ENCODE measurements at places on chromosomes 11 and 22.

DNA sequence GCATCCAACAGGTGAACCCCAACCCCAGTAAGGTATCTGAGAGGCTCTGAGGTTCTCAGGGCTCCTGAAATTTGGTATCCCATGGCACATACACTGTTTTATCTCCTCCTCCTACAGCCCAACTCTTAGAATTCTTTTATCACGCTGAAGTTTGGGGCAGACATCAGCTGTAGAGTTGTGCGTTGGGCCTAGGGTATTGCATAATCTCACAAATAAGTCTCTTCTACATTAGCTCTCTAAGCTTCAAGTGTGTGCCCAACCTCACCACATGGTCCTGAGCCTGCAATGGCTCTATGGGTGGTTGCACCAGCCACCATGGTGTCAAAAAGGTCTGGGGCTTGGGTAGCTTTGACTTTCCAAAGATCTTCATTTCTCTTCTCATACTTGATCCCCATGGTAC, 603.0 kb downstream of the BUD13 start:
- no peak for DNase-seq

- no peak for DNase-seq
Measured at GRCh38 chr11:19026862-19027261, 33.7 kb downstream of the MRGPRX2 start.

DNA sequence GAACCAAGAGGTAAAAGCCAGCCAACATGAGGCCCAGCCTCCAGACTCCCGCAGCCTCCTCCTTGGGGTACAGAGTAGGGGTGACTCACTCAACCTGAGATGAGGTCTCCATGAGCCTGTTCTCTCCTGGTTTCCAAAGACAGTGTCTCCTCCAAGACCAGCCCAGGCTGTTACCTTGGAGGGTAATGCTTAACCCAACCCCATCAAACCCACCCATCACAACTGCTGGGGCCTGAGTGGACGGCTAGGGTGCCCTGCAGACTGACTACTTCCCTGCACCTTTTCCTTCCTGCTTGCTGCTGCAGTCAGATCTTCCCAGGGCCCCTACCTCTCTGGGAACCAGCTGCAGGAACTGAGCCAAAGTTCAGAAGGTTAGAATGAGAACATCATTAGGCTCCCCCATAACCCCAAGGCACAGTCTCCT, 5.1 kb upstream of the NOL12 start:
- no peak for DNase-seq

- no peak for DNase-seq
Measured at GRCh38 chr11:111764621-111765020, 1.6 kb downstream of the PPP2R1B start.

DNA sequence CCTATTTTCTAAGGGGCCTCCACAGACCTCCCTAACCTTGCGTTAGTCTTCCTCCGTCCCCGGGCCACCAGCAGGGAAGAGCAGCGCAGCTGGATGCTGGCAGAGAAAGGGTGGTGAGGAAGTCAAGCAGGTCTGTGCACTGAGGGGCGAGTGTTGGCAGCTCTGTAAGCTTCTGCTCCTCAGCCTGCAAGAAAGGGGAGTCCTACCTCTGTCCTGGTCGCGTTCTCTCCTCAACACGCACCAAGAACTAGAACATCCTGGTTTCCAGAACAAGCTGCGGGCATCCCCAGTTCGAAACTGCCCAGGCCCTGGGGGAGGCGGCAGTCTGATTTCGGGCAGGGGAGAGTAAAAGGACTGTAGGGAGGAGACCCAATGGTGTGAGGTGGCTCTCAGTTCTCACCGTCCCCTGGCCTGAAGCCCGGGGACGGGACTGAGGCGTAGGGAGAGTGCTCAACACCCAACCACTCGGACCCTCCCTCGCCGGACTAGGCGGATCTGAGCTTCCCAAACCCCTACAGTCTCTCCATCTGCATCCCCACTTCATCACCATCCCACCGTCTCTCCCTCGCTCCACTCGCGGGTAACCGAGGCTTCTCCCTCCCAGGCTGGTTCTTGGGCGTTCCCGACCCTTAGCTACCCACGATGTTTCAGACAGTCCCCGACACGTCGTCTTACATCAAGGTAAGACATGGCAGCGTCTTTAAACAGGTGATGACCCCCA, 7.7 kb upstream of the FLI1 start:
- no peak for DNase-seq

- DNase-seq: no peak
Measured at GRCh38 chr11:133992121-133992520, 35.4 kb upstream of the IGSF9B start.

DNA sequence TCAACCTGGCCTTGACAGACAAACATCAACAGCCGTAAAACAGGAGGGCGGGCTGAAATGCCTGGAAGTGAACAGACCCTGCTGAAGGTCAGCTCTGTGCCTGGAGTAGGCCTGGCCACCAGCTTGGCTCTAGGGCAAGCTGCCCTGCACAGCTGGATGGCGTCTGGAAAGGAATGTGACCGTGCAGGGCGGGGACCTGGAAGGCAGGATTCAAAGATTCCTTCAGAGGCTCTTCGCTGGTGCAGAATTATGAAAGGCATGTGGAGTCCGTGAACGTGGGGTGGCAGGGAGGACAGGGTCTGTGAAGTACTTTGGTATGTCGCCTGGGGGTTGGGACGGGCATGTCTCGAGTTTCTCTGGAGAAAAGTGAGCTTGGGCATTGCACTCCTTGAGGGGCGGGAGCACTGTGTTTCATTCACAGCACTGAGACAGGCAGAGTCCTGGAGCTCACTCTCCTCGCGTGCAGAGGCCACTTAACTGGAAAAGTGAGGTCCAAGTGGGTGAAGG, 1.5 kb downstream of the EHD1 start:
- peak; percentile 71 for DNase-seq

- no peak for DNase-seq
Measured at GRCh38 chr11:104663190-104664140, 234.8 kb downstream of the CASP12 start.

DNA sequence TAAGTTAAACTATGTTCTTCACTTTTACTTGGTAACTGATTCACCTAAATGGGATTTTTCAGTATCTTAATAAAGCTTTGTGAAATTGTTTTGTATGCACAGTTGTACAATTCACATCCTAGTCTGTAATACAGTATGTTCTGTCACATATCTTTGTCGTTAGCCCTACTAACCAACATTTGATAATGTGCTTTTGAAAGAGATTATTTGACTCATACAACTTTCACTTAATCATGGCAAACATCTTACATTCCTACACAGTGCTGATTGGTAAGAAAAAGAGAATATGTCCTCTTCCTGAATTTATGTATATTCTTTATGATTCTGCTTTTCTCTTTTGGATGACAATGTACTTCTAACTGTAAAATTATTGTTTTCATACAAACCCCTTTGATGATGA, 234.5 kb downstream of the METTL15 start:
- no peak for DNase-seq

GRCh38 chr22:23833911-23834317, 4.9 kb downstream of the DERL3 start:
- DNase-seq: peak; percentile 38

DNA sequence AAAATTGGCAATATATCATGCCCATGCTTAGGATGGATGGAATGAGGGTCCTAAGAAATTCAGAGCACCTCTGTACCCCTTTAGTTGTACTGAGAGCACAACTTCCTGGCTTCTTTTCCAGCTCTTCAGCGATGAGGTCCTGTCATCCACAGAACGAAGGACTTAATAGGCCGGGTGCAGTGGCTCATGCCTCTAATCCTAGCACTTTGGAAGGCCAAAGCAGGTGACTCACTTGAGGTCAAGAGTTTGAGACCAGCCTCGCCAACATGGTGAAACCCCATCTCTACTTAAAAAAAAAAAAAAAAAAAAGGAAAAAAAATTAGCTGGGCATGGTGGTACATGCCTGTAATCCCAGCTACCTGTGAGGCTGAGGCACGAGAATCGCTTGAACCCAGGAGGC, 125.3 kb upstream of the BMAL1 start:
- no peak for DNase-seq

DNA sequence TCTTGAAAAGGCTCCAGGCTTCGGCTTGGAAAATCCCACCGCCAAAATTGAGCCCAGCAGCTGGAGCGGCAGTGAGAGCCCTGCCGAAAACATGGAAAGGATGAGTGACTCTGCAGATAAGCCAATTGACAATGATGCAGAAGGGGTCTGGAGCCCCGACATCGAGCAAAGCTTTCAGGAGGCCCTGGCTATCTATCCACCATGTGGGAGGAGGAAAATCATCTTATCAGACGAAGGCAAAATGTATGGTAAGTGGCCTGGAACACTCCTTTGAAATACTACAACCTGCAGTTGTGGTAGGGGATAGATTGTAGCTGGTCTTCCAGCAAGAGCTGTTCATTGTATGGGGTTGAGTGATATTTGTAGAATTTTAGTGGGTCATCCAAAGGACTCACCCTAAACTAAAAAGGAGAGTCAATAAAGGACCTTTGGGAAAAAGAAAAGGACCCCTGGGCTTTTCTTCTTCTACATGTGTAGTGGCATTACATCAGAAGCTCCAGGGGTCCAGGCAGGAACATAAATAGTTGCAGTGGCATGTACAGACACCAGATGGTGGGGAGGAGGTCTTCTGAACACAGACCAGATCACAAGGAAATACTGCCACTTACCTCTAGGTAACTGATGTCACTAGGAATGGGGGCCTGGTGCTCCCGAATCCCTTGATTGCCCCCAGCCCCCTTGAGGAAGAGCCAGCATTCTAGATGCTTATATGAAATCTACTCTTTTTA, 90.1 kb downstream of the TEAD1 start:
- DNase-seq: no peak

DNA sequence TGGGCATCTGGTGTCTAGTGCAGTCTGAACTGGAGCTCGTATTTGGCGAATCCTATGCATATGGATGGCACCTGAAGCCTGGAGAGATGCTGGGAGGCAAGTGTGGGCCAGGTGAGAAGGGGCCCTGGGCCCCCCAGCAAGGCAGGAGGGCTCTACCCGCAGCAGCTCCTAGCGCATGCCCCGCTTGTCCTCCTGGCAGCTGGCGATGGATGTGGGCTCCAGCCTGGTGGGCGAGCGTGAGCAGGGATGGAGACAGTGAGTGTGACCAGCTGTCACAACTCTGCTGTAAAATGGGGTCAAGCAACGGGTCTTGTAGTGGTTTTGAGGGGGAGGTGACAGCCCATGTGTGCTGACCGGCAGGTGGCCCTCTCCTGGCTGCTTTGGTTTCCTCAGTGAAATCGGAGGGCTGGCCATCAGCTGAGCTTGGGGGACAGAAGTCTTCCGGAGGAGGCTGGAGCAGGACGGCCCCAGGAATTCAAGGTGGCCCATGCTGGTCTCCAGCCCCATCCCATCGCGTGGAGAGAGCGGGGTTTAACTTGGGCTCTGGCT, 12.0 kb downstream of the FRMD8 start:
- DNase-seq: no peak

DNA sequence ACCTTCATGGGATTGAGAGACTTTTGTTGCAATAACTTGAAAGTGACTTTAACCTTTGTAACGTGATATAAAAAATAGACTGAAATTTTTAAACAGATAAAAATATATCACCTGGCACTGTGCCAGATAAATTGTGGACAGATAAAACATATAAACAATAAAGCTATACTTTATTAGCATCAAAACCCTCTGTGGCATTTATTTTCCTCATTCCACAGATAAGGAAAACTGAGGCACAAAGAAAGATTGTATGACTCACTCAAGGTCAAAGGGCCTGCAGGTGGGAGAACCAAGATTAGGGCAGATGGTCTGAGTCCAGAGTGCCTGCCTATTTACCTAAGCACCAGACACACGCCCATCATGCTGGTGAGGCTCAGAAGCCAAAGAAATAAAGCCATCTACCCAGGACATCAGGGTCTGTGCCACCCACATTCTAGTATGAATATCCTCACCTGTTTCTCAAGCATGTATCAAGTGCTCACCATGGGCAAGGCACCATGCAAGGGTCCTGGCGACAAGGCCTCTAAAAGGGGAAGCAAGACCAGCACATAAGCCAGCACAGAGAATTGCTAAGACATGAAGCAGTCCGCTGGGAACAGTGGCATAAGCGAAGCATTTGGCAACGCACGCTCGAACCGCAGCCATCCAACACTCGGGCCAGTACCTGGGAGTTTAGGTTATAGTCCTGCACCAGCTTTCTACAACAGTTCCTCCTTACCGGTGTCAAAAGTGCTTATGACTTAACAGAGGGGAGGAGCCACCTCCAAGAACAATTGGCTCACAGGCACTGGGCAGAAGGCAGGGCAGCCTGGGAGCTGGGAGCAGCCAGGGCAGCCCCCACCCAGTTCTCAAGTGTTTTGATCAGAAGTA, 17.6 kb downstream of the MYH9 start:
- no peak for DNase-seq

- no peak for DNase-seq
Measured at GRCh38 chr22:30402028-30402765, 5.4 kb downstream of the SEC14L2 start.

DNA sequence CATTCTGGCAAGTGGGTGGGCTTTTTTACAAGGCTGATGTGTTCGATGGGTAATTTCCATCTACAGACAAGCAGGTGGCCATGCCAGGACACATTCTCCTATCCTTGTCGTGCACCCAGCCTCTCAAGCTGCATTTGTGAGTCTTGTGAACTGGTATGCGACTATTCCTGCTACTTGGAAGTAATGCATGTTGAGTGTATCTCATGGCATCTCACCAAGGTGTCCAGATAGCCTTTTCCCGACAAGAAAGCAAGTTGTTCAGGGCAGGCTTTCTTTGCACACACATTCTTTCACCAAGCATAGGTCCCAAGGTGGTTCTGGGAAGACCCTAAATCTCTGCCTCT, 18.8 kb upstream of the SYT13 start:
- DNase-seq: no peak

DNA sequence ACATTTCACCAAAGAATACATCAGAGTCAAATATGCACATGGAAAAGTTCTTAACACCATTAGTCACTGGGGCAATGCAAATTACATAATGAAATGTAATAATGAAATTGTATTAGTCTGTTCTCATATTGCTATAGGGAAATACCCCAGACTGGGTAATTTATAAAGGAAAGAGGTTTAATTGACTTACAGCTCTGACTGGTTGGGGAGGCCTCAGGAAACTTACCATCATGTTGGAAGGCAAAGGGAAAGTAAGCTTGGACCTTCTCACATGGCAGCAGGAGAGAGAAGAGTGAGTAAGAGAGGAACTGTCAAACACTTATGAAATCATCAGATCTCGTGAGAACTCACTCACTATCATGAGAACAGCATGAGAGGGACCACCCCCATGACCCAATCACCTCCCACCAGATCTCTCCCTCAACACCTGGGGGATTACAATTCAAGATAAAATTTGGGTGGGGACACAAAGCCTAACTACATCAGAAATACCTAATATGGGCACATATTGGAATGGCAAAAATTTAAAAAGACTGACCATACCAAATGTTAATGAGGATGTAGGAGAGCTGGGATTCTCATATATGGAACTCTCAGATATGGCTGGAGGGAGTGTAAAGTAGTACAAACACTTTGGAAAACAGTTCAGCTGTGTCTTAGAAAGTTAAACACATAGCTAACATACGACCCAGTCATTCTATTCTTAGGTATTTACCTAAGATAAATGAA, 65.1 kb upstream of the CD44 start:
- no peak for DNase-seq

- DNase-seq: peak; percentile 21
Measured at GRCh38 chr11:61022311-61023085, 51.0 kb downstream of the CD6 start.

- no peak for DNase-seq
Measured at GRCh38 chr11:15830741-15831428, 525.5 kb downstream of the SOX6 start.

GRCh38 chr11:83702796-83703195, 416.6 kb upstream of the CCDC90B start:
- no peak for DNase-seq

GRCh38 chr11:125295931-125296330, 131.4 kb downstream of the PKNOX2 start:
- no peak for DNase-seq

Data from RWPE2 (cell line).